ENCODE measurements at places on chromosomes 5 and 9.

- no peak for DNase-seq
Measured at GRCh38 chr5:9710069-9710468, 79.9 kb upstream of the TAS2R1 start.

DNA sequence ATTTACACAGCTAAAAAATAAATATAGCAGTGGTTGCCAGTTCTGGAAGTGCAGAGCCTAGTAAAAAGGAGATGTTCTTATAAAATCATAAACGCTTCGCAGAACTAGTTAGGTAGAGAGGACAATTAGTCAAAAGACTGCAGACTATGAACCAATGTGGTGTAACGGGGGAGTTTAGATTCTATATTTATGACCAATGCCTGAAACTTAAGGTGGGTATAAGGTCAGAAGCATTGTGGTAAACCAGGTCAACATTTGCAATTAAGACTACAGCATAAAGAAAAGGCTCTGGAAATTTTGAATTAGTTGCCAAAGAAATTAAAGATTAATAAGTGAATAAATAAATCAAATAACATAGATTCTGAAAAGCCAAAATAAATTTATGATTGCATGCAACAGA, 370.4 kb downstream of the PRDM9 start:
- no peak for DNase-seq

DNA sequence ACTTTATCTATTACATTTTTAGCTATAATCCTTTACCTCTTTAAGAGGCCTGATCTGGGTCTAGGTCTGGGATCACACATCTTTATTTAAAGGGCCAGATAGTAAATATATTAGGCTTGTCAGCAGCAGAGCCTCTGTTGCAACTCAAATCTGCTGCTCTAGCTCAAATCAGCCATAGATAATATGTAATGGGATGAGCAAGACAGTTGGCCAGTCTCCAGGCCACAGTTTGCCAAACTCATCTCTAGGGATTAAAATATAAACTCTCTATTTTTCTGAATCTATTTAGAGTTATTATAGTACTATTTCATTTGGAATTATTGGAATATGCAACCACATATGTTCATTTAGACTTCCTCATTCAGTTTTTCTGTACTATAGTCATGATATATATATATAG, 115.9 kb upstream of the MINAR2 start:
- DNase-seq, result no peak

GRCh38 chr5:18213666-18214065, 579.4 kb downstream of the TAF11L14 start:
- DNase-seq, result no peak

GRCh38 chr5:157485811-157486210, 25.8 kb downstream of the NIPAL4 start:
- no peak for DNase-seq

- DNase-seq, result no peak
Measured at GRCh38 chr5:78985116-78985724, at the start of gene ARSB. Gene ARSB, minus strand, starts transcription at chr5:78985310. Its CDS starts 62 bp downstream, at chr5:78985248.

Measured in left lobe of liver (tissue), 2 donors.